SK-N-SH treated with all-trans-retinoic acid at 6 μM for 48 hours (cell line): ENCODE measurements at places on chromosomes 6 and 20.
A peak's percentile ranks its signal among the peaks of the same experiment; 100 is the strongest.

GRCh38 chr20:18981962-18982539 lies 168.5 kb downstream of the SCP2D1 start:
- ATAC-seq: no peak

- no peak for ATAC-seq
Observed at GRCh38 chr6:69456086-69456485, 340.7 kb downstream of the LMBRD1 start.

DNA sequence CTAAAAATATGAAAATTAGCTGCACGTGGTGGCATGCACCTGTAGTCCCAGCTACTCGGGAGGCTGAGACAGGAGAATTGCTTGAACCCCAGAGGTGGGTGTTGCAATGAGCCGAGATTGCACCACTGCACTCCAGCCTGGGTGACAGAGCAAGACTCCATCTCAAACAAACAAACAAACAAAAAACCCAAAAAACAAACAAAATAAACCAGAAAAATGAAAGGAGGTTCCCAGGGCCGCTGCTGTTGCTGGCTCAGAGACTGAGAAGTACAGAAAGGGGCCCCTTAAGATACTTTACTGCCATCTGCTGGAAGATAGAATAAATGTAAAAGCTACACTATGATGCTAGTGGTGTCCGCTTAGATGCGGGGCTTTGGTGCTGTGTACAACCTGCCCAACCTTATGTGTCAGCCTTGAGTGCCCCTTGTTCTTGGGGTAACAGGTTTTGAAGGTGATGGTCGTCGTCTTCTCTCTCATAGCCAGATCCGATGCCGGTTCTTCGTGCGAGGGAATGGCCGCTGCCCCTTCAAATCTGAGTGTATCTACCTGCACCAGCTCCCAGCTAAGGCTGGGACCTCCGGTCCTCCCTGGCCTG lies 2.8 kb upstream of the FANCE start:
- peak; percentile 84 for ATAC-seq

- peak; percentile 59 for ATAC-seq
Observed at GRCh38 chr6:169724494-169725124, at the start of gene PHF10. PHF10 (minus strand) TSS chr6:169724500; CDS start chr6:169723931, 569 bp downstream.

- no peak for ATAC-seq
Observed at GRCh38 chr6:43442935-43443334, 12.4 kb downstream of the DLK2 start.

DNA sequence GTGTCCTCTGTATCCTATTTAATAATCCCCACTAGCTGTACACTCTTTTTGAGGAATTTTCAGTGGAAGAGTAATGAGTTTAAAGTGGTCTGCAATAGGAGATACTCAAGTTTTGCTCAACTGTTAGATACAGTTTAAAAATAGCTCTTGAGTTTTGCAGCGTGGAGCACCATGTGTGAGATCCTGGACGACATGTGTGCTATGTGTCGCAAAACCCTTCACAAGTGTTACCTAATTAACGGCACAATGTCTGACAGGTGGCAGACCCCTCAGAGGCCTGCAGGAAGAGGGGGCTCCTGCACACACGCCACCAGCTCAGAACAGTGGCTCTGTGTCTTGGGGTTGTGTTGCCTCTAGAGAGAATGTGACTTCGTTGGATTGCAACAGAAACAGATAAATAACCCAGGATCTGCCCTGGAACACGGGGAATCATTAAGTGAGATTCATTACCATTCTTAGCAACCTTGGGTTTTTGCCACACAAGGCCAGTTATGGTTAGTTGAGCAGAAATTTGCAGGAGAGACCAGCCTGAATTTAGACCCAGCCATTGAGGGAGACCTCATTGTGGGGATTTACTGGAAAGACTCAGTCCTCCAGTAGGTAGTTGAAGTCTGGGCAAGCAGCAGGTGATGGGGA lies 73.8 kb downstream of the SASH1 start:
- ATAC-seq: no peak

DNA sequence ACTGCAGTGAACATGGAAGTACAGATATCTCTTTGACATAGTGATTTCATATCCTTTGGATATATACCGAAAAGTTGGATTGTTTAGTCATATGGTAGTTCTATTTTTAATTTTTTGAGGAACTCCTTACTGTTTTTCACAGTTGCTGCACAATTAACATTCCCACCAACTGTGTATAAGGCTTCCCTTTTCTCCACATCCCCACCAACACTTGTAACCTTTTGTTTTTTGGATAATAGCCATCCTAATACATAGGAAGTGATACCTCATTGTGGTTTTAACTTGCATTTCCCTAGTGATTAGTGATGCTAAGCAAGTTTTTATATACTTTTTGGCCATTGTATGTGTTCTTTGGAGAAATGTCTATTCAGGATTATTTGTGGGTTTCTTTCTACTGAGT lies 45.1 kb upstream of the TENT5A start:
- ATAC-seq: no peak

- peak; percentile 65 for ATAC-seq
Observed at GRCh38 chr6:157823528-157824370, 703 bp downstream of the SNX9 start.

DNA sequence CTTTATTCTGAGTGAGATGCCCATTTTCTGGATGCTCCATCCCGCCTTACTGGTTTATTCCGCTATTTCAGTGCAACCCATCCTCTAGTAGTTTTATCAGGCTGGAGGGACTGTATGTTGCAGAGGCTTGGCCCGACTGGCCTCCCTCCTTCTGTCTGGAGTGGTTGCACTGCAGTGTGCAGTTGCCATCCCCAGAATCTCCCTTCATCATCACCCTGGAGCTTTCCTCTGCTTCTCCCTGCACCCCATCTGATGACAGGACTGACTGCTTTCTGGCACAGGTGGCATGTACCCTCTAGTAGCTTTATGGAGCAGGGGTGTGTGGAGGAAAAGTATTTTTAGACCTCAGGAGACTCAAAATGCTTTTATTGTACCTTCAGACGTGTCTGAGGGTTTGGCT lies 21.1 kb downstream of the WRNIP1 start:
- no peak for ATAC-seq

DNA sequence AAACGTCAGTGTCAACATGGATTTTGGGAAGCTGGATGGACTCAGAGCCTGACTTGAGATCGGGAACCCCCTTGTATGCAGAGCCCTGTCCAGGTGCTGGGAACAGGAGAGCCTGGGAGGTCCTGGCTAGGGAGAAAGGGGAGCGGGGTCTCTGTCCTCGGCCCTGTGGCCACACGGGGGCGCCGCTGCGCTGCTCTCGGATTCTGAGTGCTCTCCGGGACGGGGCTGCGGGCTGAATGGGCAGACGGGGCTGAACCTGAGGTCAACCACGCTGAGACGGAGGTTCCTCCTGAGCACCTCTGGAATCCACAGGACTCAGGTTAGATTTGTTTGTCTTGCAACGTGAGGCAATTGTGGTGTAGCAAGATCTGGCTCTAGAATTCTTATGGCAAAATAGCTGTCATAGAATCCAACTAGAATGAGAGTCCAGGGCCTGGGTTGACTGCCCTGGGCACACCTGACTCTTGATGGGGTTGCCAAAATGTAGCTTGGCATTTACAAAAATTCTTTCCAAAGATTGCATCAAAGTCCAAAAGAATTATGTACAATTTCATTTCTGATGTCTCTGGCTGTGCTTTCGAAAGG lies 20.6 kb upstream of the HLA-F start:
- peak; percentile 92 for ATAC-seq

DNA sequence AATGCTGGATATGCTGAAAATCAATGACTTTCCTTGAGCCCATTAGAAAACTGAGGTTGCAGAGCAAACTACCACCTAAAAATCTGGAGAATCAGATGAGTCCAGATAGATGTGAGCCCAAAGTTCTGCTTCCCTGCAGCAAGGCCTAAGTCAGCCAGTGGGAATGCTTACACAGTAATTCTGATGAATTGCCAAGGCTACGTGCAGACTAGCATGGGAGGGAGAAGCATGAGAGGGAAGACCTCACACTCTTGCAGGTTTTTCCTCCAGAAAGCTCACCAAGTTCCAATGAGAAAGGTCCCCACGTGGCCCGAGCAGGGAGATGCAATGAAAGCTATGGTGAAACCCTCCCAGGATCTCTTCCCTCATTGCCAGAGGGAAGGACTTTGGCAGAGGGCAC lies 104.8 kb upstream of the SIRPA start:
- ATAC-seq: no peak

- peak; percentile 49 for ATAC-seq
Observed at GRCh38 chr20:10655720-10656669, 17.8 kb downstream of the JAG1 start.

DNA sequence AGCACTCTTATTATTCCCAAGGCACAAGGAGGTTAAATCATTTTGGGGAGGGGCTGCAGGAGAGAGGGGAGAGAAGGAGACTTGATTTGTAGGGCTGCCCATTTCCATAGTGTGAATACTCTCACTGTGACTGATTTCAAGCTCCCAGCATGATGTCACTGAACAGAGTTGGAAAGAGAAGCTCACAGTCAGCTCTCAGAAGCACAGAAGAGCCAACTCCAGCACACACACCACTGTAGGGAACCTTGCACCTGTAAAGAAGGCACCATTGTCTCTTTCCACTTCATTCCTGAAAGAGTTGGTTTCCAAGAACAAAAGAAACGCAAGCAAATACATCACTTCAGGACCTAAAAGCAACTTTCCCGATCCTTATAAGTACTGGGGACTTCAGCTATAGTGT lies 12.7 kb upstream of the STK35 start:
- no peak for ATAC-seq

GRCh38 chr6:100881707-100882040 lies 545 bp upstream of the ASCC3 start:
- peak; percentile 24 for ATAC-seq

- peak; percentile 35; the same call in 2 of the 3 replicates for ATAC-seq
Observed at GRCh38 chr6:36752187-36752885, 54.7 kb downstream of the RAB44 start.

- ATAC-seq: peak; percentile 84
Observed at GRCh38 chr6:106979435-106979884, 4.9 kb upstream of the CD24 start.

GRCh38 chr6:143592335-143592734 lies 80.8 kb upstream of the FUCA2 start:
- no peak for ATAC-seq

- no peak for ATAC-seq
Observed at GRCh38 chr20:43960231-43960630, 45.6 kb downstream of the TOX2 start.

DNA sequence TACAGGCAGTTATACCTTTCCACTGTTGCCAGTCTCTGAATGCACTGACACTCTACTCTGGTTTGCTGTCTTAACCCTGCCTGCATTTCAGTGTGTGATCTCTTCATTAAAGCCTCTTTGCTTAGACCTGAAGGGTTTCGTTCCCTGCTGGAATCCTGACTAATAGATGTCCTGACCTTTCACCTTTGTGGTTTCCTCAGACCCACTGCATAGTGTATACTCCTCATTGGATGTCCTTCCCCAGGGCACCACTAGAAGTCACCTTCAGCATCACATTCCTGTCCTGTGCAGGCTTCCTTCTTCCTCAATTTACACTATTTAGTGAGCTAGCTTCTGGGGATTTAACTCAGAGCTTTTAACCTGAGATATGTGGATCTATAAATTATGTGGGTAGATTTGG lies 120.6 kb downstream of the RCAN2 start:
- no peak for ATAC-seq

GRCh38 chr6:70764706-70765105 lies 97.0 kb downstream of the SMAP1 start:
- no peak for ATAC-seq

GRCh38 chr6:135025775-135026174 lies 28.8 kb downstream of the HBS1L start:
- no peak for ATAC-seq

- no peak for ATAC-seq
Observed at GRCh38 chr6:64357430-64357829, 721.8 kb downstream of the PHF3 start.

- peak; percentile 39; the same call in 1 of the 3 replicates for ATAC-seq
Observed at GRCh38 chr6:141415896-141416295, 716.8 kb upstream of the GJE1 start.

DNA sequence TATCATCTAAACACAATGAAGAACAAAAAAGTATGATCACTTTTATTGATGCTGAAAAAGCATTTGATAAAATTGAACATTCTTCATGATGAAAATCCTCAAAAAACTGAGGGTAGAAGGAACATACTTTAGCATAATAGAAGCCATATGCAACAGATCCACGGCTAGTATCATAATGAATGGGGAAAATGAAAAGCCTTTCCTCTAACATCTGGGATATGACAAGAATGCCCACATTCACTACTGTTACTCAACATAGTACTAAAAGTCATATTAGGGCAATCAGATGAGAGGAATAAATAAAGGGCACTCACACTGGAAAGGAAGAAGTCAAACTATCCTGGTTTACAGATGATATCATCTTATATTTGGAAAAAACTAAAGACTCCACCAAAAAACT lies 256.6 kb downstream of the RFPL4B start:
- ATAC-seq: no peak

GRCh38 chr6:90610301-90610750 lies 23.5 kb upstream of the MAP3K7 start:
- no peak; the same call in 2 of the 3 replicates for ATAC-seq

- ATAC-seq: no peak
Observed at GRCh38 chr20:17502105-17502504, 29.1 kb downstream of the BFSP1 start.

GRCh38 chr20:7723284-7723683 lies 217.0 kb downstream of the HAO1 start:
- ATAC-seq: no peak

DNA sequence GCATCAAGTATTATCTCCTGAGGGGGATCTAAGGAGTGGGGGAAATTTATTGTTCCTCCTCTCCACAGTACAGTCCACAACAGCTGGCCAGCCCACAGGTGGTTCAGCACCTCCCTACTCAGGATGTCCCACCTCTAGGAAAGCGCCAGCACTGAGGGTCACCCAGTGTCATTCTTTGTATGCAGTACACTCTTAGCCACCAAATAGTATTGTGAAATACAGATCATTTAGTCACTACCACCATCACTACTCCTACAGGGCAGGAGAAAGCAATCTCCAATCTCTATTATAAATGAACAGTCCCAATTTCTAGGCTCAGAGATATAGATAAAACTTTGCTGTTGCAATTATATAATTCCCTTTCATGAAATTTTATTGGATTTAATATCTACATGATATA lies 6.3 kb upstream of the ZNF76 start:
- ATAC-seq: no peak

DNA sequence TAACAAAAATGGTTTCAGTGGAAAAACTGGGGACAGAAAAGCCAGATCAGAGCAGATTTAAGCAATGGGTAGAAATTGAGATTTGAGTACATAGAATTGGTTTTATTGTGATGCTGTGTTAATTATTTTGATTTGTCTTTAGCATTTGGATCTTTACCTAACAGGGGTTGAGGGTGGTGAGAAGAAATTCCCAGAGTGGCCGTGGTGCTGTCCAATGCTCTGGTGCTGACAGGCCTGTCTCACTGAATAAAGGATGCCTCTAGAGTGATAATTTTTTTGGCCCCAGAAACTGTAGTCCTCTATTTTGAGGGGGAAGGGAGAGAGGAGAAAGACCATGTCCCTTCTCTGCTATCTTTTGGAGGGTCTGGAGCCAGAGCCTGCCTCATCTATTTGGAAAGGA lies 79.1 kb downstream of the LYRM2 start:
- no peak for ATAC-seq

DNA sequence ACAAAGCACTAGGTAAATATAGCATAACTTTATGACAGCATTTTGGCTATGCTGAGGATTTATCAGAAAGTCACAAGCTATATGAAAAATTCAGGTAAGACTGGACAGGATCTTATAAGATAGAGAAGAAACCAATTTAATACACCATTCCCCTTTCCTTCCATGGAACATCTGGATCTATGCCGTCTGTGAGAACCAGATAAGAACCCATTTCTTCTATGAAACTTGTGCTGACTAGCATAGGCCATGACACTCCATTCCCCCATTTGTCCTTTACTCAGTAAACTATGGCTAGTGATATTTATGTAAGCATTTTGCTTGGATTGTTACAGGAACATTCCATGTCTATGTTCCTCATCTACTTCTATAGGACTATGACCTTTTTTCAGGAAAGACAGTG lies 437.7 kb downstream of the ADGRB3 start:
- no peak for ATAC-seq
